Activated T-cell treated with anti-CD3 and anti-CD28 coated beads, Interleukin-2, amount 50 U/mL, for 72 hours (primary cell): ENCODE measurements at places on chromosomes 6 and 20. TPM values are rescaled to one million over a fixed set of nuclear protein-coding genes. Genes with fewer than 3 reads are reported as not detected.

DNA sequence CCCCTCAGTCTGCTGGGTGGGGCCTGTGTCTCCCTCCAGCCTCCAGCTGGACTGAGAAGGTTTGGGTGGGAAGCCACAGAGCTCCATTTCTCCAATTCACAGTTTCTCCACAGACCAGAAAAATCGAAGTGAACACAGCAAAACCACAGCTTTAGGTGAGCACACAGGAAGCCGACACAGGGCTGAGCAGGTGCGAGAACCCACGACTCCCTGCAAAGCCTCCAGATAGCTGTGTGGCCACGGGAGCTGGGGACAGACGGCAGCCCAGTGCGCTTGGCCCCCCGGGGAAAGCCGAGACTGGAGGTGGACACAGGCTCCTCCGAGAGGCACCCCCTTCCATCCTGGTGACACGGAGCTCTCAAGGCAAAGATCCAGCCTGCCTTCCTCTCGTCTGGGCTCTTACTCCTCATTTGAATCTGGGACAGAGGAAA is 29.0 kb upstream of the MPC1 start:
- DNase-seq, result peak; percentile 29

DNA sequence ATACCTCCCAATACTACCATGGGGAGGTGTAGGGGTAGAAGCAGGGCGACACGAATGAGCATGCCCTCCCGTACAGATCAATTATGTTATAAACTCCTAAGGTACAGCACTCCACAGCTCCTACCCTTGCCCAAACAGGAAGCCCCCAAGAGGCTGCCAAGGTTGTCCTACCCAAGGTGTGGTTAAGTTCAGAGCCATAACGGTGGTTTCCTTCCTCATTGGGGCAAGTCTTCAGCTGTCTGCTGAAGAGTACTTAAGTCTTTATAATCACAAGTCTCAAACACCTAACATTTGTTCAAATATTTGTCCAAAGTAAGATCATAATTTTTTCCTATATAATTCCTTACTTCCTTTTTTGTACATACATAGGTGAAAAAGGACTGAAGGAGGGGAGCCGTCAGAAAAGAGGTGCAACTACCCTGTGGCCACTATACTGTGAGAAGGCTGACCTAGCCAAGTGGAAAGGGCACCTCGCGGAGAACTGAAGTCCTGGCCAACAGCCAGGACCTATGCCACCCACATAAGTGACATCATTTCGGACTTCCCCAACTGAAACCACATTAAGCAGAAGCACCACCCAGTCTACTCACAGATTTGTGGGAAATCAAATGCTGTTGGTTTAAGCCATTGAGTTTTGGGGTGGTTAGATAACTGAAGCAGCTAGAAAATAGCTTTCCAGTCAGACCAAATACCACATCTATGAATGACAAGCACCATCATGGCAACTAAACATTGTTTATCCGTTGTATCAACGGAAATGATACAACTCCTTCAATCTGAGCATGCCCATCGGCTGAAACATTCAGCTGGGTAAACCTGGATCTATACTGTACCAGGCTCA is 2.9 kb upstream of the RAB22A start:
- peak; percentile 81 for DNase-seq

- DNase-seq, result no peak
These were observed 185.9 kb downstream of the UST start for GRCh38 chr6:148932731-148933130.

GRCh38 chr6:125839471-125839870 is 48.7 kb downstream of the NCOA7 start:
- no peak for DNase-seq

DNA sequence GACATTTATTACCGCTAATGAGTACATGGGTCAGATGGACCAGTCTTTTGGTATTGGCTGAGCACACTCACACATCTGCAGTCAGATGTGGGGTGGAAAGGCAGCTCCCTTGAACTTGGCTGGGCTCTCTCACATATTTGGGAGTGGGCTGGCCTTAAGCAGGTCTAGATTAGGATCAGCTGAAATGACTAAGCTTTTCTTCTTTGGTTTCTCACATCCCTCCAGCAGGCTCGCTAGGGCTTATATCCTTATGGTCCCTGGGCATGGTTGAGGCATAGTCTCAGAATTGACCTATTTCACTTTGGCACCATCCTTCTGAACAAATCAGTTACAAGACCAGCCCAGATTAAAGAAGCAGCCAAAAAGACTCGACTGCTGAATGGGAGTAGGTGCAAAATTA is 14.4 kb upstream of the PLCB1 start:
- no peak for DNase-seq

DNA sequence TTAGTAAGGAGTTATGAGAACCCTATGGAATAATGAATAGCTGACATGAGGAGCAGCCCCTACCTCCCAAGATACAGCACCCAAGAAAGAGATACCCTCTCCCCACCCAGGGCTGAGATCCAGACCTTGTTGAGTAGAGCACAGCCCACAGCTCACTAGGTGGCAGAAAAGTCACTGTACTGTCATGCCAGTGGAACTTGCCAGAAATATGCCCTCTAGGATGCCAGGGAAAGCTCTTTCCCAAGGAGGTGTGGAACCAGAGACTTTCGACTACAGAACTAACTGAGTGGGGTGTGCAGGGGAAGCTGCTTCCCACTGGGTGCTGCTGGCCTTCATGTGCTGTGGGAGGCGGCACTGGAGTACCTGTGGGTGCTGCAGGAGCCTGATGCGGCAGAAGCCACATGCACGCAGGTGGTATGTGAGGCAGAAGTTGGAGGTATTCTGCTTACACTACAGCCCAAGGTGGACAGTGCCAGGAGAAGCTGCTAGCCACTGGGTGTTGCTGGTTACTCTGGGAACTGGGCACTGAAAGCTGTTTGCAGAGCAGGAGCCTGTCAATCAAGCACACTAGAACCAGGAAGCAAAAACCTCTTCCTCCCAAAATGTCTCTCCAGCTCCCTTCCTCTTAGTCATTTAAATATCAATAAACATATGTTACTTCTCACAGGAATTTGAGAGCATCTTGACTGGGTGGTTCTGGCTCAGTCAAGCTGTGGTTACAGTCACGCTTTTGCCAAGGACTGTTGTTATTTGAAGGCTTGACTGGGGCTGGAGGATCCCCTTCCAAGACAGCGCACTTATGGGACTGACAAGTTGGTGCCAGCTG is 17.8 kb downstream of the ARMC12 start:
- DNase-seq, result no peak

DNA sequence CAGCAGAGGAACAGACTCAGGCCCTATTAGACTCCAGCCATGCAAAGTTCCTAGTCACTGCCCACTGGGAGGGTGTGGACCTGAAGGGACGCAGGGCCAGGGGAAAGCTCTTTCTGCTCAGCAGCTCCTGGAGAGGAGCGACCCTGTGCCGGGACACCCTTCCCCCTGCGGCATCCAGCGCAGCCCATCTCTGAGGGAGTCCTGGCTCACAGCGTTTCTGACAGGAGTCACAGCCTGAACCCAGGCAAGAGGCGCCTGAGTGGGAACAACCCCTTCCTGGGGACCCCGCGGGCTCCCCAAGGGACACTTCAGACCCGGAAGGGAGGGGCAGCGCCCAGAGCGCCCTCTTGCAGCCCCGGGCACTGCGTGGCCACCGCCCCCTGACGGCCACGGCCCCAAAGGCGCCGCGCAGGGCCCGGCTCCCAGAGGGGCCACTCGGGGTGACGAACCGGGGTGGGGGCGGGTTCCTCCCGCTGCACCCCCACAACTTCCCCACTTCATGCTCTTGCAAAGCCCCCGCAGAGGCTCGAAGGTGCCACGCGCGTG is 862 bp downstream of the UCKL1 start:
- DNase-seq, result peak; percentile 64

GRCh38 chr6:145705561-145705960 is 29.8 kb downstream of the EPM2A start:
- DNase-seq, result no peak

- DNase-seq, result no peak
These were observed 17.2 kb downstream of the TAB2 start for GRCh38 chr6:149334682-149335160.

GRCh38 chr20:11921321-11921720 is 3.6 kb downstream of the BTBD3 start:
- DNase-seq, result no peak

GRCh38 chr20:40565001-40565681 is 123.9 kb downstream of the MAFB start:
- no peak for DNase-seq

DNA sequence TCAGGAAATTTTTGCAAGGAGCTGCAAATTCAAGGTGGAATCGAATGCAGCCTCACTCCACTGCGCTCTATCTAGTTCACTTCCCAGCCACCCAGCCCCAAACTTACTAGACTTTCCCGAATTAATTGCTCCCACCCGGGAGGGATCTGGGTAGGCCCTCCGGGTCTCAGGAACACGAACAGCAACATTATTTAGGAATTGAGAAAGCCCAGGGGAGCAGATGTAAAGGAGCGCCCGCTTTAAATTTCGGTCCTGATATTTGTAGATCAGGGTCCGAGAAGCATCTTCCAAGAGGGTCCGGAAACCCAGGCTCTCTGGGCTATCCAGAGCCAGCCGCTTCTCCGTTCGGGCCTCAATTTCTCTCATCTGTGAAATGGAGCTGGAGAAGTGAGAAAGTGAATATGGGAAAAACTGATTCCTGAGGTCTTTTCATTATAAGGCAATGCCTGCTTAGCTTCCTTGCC is 490 bp upstream of the ID1 start:
- DNase-seq, result no peak

DNA sequence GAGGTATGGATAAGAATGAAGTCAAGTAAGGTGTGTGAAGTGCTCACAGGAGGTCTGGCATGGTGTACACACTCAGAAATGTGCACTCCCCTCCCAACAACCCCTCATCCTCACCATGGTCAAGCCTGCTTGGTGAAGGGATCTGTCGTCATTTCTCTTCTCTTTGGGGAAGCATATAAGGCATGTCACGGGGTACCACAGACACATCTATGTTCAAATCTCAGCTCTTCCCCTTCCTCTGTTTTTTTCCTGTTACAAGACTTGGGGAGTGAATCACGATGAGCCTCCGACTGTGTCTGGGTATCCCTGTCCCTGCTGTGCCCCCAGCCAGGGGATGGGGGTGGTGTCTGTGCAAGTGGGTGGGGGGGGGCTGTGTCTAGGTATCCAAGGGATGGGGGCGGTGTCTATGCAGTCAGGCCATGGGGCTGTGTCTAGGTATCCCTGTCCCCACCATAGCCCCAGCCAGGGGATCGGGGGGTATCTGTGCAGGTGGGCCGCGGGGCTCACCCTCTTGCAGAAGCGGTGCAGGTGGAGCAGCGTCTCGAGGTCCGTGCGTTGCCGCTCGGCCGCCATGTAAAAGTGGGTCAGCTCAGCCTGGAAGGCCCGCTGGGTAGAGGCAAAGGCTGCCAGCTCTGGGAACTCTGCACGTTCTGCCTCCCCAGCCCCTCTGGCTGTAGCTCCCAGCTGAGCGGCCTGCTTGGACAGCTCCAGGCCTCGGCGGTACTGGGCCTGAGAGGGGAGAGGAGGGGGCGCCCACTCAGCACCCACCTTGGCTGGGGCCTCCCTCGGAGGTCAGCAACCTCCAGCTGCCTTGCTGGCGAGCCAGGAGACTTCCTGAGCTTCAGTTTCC is 43.6 kb downstream of the KIAA1755 start:
- DNase-seq, result no peak

- no peak for DNase-seq
These were observed 50.0 kb downstream of the IL20RA start for GRCh38 chr6:136994782-136995181.

GRCh38 chr20:52493171-52493721 is 301.7 kb upstream of the ZFP64 start:
- DNase-seq, result no peak

NKAIN4 gene
- not detected for total RNA-seq

PLCB1 gene
- total RNA-seq, result 3.4 TPM

SDC4 gene
- 37.7 TPM for total RNA-seq

CCN5 gene
- total RNA-seq, result not detected

GCM1 gene
- total RNA-seq, result 0.23 TPM

CD24 gene
- 0.34 TPM for total RNA-seq
